ENCODE measurements at places on chromosomes 5 and 9.
A peak's percentile ranks its signal among the peaks of the same experiment; 100 is the strongest.

- DNase-seq, result no peak
Observed at GRCh38 chr9:122827761-122828093, 661 bp downstream of the PDCL start.

DNA sequence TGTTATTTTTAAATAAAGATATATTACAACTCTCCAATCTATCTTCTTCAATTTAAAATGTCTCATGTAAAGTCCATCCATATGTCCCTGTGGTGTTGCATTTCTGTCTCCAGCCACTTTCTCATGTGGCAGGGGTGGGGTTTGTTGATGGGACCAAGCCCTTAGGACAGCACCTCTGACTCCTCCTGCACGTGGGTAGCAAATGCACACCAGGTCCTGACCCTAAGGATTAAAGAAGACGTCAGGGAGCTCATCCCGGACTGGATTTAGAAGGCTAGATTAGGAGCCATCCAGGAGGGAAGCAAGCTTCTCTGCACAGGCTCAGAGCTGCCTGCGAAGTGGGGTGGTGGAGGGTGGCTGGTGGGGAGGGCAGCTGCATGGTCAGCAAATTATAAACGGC lies 38.9 kb upstream of the FAM120AOS start:
- DNase-seq, result no peak

- no peak for DNase-seq
Observed at GRCh38 chr5:172078726-172079345, 72.4 kb upstream of the FBXW11 start.

GRCh38 chr5:54915466-54916027 lies 69.8 kb downstream of the ESM1 start:
- no peak for DNase-seq

DNA sequence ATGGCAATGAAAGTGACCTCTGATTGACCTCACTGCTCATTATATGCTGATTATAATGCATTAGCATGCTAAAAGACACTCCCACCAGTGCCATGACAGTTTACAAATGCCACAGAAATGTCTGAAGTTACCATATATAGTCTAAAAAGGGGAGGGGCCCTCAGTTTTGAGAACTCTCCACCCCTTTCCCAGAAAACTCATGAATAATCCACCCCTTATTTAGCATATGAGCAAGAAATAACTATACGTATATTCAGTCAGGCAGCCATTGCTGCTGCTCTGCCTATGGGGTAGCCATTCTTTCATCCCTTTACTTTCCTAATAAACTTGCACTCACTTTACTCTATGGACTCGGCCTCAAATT lies 163.1 kb downstream of the ESM1 start:
- DNase-seq, result no peak

GRCh38 chr9:25415718-25416117 lies 262.5 kb downstream of the TUSC1 start:
- DNase-seq, result no peak

GRCh38 chr5:123116757-123117156 lies 27.7 kb downstream of the PRDM6 start:
- DNase-seq, result no peak

DNA sequence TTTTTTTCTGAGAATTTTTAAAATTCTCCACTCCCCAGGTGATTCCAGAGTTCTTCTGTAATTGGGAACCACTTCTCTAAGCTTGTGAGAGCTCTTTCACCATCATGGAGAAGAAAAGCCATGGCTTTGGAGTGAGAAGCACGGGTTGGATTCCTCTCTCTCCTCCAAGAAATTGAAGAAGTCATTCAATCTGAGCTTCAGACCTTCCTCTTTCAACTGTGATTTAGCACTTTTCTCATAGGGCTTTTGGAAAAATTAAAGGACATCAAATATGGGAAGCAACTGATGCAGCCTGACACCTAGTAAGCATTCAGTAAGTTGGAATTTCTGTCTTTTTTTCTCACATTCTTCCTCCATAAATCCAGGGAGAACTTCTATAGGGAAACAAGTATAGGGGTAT lies 580.4 kb upstream of the KLF4 start:
- no peak for DNase-seq

DNA sequence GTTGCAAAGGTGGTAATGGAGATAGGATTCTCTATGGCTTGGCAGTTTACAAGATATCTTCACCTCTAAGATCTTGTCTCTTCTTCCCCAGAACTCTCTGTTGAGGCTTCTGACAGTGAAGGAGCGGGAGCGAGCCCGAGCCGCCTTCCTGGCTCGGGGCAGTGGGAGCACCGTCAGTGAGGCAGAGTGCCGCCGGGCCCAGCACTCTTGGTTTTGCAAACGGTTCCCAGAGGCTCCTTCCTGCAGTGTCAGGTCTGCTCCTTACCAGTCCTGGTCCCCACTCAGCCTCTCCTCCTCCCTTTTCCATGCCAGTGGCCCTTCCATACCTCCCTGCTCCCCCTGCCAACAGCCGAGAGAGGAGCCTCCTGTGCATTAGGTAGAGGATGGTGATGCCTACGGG lies 12.6 kb upstream of the DNAJB5 start:
- no peak for DNase-seq

- no peak for DNase-seq
Observed at GRCh38 chr9:114470581-114470980, 34.7 kb downstream of the WHRN start.

DNA sequence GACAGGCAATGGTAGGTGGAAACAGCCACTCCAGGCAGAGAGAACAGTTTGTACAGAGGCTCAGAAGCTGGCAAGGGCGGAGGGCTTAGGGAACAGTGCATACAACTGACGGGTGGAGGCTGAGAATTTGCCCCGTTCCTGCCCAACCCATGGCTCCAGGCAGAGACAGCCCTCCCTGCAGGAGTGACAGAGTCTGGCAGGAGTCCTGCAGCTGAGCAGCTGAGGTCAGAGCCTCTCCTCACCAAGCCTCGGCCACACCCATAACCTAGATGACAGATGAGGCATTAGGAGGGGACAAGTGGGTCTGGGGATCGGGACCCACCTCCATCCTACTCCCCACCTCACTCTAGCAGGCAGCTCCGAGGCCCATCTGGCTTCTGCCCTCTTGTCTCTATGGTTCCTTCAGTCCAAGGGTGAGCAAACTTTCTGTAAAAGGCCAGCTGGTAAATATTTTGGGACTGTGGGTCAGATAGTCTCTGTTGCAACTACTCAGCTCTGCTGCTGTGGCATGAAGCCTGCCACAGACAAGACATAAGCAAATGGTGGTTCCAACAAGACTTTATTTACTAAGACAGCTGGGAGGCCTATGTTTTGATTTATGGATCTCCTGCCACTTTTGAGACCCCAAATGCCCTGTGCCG lies 83.7 kb downstream of the SH3TC2 start:
- no peak for DNase-seq

GRCh38 chr5:22889720-22890119 lies 36.6 kb upstream of the CDH12 start:
- DNase-seq, result no peak

DNA sequence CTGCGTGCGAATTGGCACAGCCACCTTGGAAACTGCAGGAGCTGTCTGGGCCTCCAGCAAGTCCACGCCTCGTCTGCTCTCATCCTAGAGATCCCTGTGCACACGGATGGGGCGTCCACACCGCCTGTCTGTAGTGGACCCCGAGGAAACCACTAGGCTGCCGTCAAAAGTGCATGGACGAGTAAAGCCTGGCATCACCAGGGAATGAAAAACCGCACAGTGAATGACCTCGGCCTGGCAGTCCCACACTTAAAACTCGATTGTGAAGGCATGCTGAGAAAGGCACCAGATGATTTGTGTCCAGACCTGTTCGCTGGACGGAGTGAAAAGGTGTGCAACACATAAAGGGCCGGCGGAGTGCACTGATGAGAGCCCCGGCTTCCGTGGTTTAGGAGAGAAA lies 50.8 kb downstream of the MRPL36 start:
- no peak for DNase-seq

- DNase-seq, result no peak
Observed at GRCh38 chr9:1490341-1491232, 440.4 kb downstream of the DMRT2 start.

DNA sequence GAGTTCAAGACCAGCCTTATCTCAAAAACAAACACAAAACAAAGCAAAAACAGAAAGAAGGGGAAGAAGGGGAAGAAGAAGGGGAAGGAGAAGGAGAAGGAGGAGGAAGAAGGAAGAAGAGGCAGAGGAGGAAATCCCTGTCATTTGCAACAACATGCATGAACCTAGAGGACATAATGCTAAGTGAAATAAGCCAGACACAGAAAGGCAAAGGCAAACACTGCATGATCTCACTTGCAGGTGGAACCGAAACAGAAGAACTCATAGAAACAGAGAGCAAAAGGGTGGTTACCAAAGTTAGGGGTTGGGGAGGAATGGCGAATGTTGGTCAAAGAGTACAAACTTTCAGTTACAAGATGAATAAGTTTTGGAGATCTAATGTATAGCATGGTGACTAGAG lies 135.4 kb downstream of the UGCG start:
- DNase-seq, result no peak

GRCh38 chr5:58631895-58632294 lies 49.0 kb downstream of the RAB3C start:
- DNase-seq, result no peak

- no peak for DNase-seq
Observed at GRCh38 chr9:138105561-138106505, 228.3 kb downstream of the CACNA1B start.

DNA sequence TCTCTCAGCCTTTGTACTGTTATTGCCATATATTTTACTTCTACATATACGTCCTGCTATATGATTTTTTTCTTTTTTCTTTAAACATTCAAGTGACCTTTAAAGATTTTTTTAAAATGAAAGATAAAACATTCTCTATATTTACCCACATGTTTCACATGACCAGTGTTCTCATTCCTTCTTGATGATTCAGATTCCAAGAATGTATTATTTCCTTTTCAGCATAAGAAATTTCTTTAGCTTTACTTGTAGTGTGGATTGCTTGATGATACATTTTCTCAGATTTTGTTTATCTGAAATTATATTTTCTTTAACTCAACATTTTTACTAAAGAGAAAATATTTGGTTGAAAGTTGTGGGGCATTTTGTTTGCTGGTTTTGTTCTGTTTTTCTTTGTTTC lies 792.1 kb downstream of the BRINP1 start:
- no peak for DNase-seq

GRCh38 chr5:83345423-83345822 lies 126.1 kb upstream of the VCAN start:
- no peak for DNase-seq

DNA sequence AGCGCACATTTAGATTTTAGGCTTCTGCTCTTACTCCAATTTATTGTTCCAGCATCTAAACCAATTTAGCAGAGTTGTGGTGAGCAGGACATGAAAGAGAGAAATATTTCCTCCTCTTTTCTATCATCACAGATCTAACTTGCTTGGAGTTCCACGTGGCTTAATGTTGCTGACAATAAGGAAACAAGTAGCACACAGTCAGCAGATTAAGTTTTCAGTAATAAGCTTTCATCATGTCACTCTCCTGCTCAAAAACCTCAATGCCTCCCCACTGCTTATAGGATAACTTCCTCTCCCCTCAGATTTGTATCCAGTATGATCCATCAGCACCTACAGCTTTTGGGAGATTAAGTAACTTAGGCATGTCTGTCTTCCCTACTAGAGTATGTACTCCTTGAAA lies 10.4 kb upstream of the SSBP2 start:
- DNase-seq, result no peak

GRCh38 chr5:151115272-151115905 lies 34.6 kb upstream of the TNIP1 start:
- DNase-seq, result peak; percentile 61

- no peak for DNase-seq
Observed at GRCh38 chr5:54757541-54757940, 227.9 kb downstream of the ESM1 start.

DNA sequence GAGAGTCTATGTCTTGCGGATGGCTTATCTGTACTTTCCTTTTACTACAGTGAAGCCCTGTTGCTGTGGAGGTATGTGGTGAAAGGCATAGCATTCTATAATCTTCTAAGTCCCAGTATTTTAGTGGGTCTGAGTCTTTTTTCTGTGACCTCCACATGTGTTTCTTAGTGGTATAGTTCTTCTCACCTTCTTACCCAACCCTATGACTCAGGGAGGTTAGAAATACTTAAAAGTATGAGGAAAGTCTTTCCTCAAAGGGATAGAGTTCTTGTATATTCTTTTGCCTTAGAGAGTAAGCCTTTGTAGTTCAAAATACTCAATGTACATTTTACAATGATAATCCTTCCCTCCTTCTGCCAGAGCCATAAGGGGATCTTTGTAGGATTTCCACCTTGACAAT lies 621.9 kb upstream of the CTNND2 start:
- DNase-seq, result no peak

- no peak for DNase-seq
Observed at GRCh38 chr5:137734962-137735554, 831 bp downstream of the KLHL3 start.
